ENCODE measurements at places on chromosomes 7 and 10.

DNA sequence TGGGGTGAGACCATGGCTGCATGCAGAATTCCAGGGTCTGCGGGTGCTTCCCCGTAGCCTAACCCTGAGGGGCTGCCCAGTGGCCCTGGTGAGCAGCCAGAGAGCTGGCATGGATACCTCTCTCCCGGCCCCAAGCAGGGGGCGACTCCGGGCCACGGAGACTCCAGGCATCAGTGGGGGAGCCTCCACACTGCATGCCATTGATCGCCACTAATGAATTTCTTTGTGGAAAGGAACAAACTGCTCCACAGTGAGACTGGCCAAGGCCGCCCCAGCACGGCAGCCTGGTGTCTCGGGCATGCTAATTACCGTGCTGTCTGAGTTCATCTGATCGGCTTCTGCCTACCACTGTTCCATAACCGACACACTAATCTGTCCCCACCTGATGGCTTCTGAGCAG lies 184.4 kb downstream of the GRID1 start:
- H3K4me3 ChIP-seq = no peak overlapping the region
- H3K27ac ChIP-seq = no peak overlapping the region
- H3K36me3 ChIP-seq = no peaks in the 10 kb centered on the region

- H3K27ac ChIP-seq = no peak overlapping the region
- DNase-seq = no peak
- H3K36me3 ChIP-seq = no peaks in the 10 kb centered on the region
Measured at GRCh38 chr10:28445516-28445915, 87.4 kb upstream of the WAC start.

GRCh38 chr7:84354866-84355265 lies 160.3 kb upstream of the SEMA3A start:
- no peak overlapping the region for H3K4me3 ChIP-seq
- H3K36me3 ChIP-seq = no peaks in the 10 kb centered on the region
- no peaks in the 10 kb centered on the region for H3K4me1 ChIP-seq
- no peaks in the 10 kb centered on the region for H3K27me3 ChIP-seq
- DNase-seq = no peak
- no peak overlapping the region for H3K27ac ChIP-seq

DNA sequence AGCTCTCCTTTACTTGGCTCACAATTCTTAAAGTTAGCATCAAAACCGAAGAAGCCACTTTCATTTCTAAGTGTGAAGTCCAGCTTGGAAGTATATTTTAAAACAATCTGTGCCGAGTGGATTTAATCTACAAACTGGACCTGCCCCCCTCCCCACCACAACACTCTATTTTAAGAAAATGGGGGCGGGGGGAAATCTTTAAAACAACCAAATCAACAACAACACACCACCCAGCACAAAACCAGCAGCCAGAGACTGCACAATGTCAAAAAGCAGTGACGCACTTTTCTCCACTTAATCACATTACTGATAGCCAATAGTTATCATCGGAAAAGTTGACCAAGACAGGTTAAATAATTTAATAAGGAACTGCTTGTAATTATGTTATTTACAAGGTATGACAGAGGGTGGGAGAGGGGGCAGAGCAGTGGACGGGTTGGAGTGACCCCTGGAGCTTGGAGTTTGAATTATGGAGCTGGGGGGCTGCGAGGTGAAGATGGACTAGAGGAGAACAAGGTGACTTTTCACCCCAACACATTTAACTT lies 2.8 kb downstream of the EBF3 start:
- peaks cover 15% of the 10 kb centered on the region for H3K4me1 ChIP-seq
- no peak overlapping the region for H3K27ac ChIP-seq
- peak overlapping the region; percentile 45 for H3K4me3 ChIP-seq
- no peaks in the 10 kb centered on the region for H3K36me3 ChIP-seq

- no peaks in the 10 kb centered on the region for H3K4me1 ChIP-seq
- H3K27ac ChIP-seq = no peak overlapping the region
- no peaks in the 10 kb centered on the region for H3K27me3 ChIP-seq
- DNase-seq = no peak
- no peaks in the 10 kb centered on the region for H3K36me3 ChIP-seq
Measured at GRCh38 chr10:83691791-83692596, 447.3 kb upstream of the GHITM start.
